ENCODE measurements at places on chromosomes 7 and 10.

- no peak for DNase-seq
These were observed 178.7 kb downstream of the DNAJB6 start for GRCh38 chr7:157515342-157516041.

DNA sequence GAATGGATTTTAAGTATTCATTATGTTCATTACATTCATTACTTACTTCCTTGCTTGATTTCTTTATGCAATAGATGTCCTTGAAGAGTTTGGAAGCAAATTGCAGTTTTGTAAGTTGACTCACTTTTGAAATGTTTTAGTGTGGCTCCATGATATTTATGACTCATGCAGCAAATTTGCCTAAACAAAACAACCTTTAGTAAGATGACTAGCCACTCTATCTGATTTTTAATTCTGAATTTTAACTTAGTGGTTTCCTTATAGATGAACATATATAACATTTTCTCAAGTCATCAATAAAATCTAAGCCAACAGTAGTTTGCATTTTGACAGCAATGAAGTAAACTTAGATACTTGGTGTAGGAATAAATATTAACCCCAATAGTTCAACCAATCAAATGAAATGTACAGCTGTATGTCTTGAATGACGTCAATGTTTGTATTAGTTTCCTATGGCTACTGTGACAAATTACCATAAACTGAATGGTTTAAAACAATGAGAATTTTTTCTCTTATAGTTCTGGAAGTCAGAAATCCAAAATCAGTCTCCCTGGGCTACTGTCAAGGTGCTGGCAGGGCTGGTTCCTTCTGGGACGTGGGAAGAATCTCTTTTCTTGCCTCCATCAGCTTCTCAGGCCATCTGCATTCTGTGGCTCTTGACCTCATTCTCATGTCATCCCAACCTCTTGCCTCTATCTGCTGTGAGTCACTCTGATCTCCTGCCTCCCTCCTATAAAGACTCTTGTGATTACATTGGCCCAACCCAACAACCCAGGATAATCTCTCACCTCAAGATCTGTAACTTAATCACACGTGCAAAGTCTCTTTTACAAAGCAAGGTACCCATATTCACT, 73.4 kb downstream of the AHR start:
- peak; percentile 99 for DNase-seq

DNA sequence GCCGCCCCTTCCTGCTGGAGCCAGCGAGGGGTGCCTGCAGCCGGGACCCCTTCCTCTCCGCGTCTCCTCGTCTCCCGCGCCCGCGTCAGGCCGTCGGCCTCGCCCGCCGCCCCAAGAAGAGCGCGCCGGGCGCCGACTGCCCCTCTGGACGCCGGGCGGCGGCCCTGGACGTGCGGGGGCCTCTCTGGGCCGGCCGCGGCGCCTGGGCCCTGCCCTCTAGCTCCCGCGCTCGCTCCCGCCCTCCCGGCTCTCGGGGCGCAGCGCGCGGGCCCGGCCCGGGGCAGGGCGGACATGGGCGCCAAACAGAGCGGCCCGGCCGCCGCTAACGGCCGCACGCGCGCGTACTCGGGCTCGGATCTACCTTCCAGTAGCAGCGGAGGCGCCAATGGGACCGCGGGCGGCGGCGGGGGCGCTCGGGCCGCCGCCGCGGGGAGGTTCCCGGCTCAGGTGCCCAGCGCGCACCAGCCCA, 704 bp downstream of the ZNRF2 start:
- no peak for DNase-seq

GRCh38 chr7:11182736-11183135, 209.1 kb downstream of the PHF14 start:
- no peak for DNase-seq

DNA sequence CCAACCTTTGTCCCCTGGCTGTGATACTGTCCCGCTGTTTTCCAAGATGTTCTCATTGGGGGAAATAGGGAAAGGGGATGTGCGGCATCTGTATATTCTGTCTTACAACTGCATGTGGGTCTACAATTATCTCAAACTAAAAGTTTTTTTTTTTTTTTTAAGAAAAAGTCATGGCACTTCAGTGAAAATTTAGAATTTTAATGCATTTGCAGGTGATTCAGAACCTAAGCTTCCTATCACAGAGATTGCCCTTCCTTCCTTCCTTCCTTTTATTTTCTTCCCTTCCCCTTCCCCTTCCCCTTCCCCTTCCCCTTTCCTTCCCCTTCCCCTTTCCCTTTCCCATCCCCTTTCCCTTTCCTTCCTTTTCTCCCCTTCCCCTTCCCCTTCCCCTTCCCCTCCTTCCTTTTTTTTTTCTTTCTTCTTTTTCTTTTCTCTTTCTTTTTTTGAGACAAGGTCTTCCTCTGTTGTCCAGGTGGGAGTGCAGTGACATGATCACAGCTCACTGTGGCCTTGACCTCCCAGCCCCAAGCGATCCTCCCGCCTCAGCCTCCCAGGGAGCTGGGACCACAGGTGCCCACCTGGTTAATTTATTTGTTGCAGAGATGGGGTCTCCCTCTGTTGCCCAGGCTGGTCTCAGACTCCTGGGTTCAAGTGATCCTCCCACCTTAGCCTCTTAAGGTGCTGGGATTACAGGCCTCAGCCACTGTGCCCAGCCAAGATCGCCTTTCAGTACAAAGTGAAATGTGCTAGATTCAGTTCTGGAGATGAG, 32.0 kb downstream of the JAKMIP3 start:
- no peak for DNase-seq
